Omental fat pad (tissue), 4 donors: ENCODE measurements at places on chromosomes 12 and 14.

DNA sequence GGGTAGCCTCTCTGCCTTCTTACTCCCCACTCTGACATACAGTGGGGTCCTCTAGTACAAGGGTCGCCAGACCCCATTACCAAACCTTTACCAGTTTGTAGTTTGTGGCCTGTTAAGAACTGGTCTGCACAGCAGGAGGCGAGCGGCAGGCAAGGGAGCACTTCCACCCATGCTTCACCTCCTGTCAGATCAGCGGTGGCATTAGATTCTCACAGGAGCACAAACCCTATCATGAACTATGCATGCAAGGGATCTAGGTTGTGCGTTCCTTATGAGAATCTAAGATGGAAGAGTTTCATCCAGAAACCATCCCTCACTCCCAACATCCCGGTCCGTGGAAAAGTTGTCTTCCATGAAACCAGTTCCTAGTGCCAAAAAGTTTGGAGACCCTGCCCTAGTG, 146.5 kb downstream of the HMGA2 start:
- DNase-seq, result no peak

- no peak for DNase-seq
Observed at GRCh38 chr14:81429028-81429427, 28.9 kb upstream of the STON2 start.

DNA sequence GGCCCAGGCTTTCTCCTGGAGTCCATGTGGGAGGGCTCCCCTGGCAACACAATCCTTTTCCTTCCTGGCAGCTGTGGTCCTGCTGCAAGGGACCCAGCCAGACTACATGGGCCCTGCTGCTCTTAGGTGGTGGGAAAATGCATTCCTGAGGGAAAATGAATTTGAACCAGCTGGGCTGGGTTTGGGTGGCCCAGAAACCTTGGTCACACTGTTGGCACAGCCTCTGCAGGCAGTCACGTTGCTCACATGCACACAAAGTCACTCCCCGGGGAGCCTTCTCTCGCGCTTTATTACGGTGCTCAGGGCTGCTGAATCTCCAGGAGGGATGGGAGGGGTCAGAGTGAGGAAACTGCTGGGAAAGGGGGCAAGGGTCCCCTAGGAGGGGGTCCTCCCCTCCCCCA, 17.2 kb downstream of the PLEKHG3 start:
- no peak for DNase-seq

DNA sequence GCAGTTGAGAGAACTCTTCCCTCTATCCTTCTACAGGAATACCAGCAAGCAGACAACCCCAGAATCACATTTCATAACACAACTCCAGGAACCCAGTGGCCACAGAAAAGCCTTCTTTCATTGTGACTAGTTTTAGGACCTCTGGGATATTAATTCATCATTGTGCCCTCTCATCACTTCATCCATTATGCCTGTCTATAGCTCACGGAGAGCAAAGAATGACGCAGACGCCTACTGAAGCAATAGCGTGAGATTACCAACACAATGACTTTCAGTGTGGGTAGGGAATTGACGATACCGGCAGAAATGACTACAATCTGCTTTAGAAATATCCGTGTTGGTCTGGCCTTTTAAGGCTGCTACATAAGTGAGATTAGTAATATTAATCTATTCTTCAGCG, 158.1 kb upstream of the FOXG1 start:
- DNase-seq, result no peak

GRCh38 chr12:102903337-102904007, 13.6 kb downstream of the PAH start:
- no peak for DNase-seq

DNA sequence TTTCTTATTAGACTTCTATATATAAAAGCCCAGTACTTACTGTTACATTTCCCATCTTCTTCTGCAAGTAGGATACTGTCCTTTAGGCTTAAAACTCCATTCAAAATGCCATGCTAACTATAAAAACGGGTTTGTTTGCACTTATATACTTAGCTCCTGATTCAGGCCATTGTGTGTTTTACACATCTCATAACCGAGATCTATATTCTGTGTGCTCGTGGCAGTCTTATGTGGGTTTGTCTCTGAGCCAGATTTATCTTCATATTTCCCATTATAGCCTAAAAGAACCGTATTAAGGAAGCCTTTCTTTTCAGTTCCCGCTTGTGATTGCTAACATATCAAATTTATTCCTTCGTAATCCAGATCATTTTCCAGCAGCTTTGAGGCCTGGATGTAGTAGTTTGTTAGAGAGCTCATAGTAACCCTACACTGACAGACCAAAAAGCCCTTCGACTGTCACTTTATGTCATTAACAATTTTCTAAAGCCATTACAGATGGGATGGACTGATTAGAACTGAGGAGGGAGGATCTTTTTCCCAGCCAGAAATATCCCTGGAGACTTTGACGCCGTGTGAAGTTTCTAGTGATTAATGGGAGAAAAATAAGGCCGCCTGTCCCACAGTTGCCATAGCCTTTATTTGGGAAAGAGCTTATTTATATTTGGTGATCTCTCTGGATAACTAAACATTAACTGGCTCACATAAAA, 508.5 kb downstream of the FOXG1 start:
- no peak for DNase-seq

- DNase-seq, result no peak
Observed at GRCh38 chr14:55912344-55912743, 205.9 kb upstream of the PELI2 start.
